ENCODE measurements at places on chromosomes 2 and 18. TPM values are rescaled to one million over a fixed set of nuclear protein-coding genes. Genes with fewer than 3 reads are reported as not detected.

DNA sequence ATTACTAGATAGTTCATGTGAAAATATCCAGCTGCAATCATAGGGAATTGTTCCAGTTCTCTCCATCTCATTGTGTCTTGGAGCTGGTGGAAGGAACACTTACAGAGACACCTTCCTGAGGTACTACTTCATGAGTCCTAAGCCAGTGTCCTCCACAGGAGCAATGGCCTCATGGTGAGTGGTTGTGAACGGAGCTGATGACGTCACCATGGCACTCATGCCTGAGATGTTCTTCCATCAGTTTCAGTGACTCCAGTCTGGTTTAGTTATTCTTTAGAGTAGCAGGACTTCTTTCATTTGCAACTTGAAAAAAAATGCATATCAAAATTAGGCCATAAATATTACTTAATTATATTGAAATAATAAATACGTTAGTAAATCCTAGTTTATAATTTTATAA, 418.6 kb downstream of the ZNF521 start:
- DNase-seq = no peak

DNA sequence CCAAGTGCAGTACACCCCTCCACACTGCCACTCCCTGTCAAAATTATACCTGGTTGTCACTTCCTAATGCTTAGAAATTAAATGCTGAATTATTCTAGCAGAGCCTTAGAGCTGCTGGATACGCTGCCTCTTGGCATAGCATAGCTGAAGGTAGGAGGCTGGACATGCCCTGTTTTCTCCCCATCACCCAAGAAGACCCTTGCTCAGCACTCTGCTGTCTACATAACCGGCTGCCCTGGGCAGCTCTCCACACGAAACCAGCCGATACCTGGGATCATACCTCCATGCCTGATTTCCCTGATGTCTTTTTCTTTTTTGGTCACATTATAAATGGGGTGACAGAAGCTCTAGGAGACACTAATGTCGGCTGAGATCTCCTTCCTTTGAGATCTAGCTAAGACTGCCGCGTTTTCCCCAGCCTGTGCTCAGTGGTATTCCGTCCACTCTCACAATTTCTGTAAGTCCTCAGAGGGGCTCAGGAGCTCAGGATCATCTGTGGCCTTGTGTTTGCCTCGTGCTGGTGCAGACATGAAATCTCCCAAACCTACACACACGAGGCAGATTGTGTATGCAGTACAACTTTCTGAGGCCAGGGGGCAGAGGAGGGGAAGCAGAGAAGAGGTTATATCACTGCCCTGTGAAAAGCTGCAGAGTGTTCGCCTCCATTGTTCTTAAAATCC, 13.5 kb upstream of the ZAP70 start:
- DNase-seq = peak; percentile 60

DNA sequence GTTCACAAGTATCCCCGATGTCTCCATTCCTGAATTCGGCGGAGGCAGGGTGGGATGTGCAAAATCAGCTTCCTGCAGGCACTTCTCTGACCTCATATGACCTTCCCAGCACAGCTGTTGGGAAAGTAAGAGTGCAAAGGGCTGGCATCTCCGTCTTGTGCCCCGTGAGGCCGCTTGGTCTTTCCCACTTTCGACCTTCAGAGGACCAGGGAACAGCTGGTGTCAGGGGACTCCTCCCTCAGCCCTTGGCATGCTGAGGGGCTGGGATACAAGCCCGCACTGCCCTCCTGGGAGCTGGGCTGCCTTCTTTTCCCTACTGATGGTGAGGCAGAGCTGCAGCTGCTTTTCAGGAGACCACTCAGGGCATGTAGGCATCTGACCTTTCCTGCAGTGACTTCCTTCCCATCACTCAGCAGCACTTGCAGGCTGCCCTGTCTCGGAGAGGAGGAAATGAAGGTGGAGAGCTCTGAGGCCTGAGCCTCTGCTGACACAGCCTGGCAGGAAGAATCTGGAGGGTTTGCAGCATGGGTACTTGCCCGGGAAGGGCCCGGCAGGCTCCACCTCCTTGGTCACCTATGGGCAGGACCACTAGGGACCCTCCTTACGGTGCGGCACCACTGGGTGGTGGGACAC, 277.2 kb upstream of the HS6ST1 start:
- no peak for DNase-seq

- DNase-seq = peak; percentile 91
Measured at GRCh38 chr18:57813245-57813644, 10.1 kb upstream of the ATP8B1 start.

DNA sequence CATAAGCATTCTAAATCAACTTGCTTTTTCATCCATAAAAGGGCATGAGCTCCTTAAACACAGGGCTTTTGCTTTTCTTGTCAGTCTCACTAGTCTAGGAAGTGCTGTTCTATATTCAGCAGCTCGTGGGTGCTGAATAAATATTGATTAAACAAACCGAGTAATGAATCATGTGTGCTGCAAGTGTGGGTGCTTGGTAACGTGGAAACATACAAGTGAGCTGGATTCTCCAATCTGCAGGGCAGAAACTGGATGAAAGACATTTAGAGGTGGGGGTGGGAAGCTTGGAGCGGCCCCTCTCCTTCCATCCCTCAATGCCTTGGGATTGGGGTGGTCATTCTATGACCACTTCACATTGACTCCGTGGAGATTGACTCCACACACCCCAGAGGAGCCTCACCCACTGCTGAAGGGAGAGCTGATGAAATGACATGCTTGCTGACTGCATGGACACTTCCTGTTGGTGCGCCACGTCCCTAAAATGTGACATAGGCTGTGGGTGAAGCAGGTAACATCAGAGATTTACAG, 114.6 kb downstream of the DOCK10 start:
- DNase-seq = peak; percentile 15

GRCh38 chr2:150403457-150403856, 84.0 kb downstream of the RND3 start:
- no peak for DNase-seq

DNA sequence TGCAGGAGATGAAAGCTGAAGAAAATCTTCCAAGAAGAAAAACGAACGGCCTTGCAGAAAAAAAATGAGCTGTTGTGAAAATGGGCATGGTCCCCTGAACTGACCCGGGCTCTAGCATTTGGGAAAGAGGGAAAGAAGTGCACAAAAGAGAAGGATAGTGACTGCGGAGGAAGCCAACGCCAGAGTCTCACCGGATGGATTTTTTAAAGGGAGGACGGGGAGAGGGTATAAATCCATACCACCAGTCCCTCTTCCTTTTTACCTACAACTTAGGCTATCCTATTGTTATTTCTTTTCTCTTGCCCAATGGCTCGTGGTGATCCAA, 601 bp downstream of the WDR35 start:
- no peak for DNase-seq

DNA sequence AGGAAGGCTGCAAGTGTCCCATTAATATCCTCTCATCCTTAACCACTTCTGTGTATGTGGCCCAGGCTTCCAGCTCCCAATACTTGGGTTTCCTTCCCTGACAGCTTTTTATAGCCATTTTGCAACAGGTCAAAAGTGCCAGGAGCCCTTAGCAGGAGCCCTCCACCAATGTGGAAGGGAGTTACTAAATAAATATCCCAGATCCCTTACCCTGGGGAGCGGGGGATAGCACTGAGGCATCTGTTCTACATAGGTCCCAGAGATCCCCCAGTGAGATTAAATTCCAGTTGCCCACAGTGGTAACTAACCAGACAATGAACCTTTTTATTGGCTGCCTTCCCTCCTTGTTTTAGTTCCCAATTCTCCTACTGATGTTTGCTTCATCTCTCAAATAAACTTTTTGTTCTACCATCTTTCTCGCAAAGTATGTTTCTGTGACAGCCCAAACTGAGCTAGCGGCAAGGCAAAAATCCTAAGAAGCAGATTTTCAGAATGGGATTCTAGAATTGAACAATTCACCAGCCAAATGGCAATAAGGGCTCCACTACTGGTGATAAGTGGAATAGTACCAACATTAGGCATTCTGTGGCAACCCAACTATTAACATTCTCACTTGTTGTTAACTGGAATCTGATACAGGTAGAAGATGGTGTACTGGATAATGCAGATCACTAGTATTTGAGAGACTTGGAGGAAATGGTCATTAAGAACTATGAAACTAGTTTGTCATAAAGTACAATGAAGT, 83.9 kb upstream of the MAPRE2 start:
- DNase-seq = no peak

- peak; percentile 76 for DNase-seq
Measured at GRCh38 chr2:205675861-205676516, 6.3 kb upstream of the NRP2 start.

DNA sequence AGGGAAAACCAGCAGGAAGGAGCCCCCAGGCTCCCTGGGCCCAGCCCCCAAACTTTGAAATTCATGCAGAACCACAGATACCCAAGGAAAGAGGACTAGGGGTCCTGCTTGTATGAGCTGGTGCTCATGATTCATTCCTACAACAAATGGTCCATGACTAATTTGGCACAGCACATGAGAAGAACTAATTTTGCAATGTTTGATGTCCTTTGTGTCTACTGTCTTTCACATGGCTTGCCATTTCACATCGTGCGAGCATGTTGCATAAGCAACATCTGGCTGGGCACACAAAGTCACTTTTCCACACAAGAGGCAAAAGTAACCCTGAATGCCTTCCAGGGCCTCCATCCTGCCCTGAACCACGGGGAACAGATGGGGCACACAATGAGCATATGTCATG, 149.6 kb upstream of the APCDD1 start:
- DNase-seq = peak; percentile 36

- DNase-seq = no peak
Measured at GRCh38 chr18:13120255-13120654, 98.3 kb upstream of the LDLRAD4 start.

GRCh38 chr2:118065015-118065706, 23.1 kb upstream of the INSIG2 start:
- no peak for DNase-seq

DNA sequence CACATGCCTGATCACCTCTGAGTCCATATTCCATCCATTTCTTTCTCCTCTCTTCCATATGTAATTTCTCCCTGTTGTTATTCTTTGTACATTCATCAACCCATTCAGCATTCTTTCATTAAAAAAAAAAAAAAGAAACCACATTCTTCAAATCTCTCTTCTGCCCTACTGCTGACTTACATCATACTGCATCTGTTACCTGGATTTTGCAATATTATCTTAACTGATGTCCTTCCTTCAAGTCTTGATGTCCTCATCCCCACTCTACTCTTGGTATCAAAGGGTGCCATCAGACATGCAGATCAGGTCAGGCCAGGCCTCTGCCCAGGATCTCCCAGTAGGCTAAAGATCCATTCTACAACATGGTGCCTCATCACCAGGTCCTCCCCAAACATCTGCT, 90.6 kb downstream of the SGPP2 start:
- no peak for DNase-seq

DNA sequence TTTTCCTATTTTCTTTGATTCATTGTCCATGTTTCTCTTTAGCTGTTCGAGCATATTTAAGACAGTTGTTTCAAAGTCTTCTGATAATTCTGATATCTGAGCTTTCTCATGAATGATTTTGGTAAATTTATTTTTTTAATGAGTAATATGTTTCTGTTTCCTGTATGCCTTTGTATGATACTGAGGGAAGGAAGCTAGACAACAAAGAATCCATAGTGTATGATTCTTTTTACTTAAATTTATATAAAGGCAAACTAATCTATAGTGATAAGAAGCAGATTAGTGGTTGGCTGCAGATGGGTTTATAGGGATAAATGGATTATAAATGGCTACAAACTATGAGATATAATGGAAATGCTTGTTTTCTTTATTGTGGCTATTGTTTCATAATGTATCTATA, 352.7 kb upstream of the CDH2 start:
- DNase-seq = no peak

DNA sequence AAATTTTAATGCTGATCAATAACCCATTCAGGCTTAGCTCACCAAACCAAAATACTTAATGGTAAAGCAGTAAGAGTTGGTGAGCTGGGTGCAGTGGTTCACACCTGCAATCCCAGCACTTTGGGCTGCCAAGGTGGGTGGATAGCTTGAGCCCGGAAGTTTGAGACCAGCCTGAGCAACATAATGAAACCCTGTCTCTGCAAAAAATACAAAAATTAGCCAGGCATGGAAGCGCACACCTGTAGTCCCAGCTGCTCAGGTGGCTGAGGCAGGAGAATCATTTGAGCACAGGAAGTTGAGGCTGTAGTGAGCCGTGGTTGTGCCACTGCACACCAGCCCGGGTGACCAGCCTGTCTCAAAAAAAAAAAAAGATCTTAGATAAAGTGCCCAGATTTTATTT, 35.7 kb upstream of the MPP4 start:
- DNase-seq = no peak

DNA sequence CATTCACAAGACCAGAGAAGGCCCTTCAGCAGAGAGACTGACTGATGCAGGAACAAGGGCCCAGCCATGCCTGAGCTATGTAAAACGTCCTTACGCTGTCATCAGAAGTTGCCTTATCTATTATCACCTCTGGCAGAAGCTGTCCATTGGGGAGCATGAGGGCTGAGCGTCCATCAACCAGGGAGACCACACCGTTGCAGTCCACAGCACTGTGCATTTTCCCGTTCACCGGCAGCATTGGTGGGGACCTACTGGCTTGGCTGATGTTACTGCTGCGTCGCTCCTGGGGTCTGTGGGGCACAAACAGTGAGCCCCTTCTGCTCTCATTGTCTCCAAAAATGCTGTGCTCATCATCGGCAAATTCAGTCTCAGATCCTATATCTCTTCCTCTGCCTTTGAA, 91.4 kb downstream of the SCN9A start:
- DNase-seq = no peak

- DNase-seq = peak; percentile 67
Measured at GRCh38 chr2:172196768-172197431, 94.2 kb upstream of the DLX2 start.

DNA sequence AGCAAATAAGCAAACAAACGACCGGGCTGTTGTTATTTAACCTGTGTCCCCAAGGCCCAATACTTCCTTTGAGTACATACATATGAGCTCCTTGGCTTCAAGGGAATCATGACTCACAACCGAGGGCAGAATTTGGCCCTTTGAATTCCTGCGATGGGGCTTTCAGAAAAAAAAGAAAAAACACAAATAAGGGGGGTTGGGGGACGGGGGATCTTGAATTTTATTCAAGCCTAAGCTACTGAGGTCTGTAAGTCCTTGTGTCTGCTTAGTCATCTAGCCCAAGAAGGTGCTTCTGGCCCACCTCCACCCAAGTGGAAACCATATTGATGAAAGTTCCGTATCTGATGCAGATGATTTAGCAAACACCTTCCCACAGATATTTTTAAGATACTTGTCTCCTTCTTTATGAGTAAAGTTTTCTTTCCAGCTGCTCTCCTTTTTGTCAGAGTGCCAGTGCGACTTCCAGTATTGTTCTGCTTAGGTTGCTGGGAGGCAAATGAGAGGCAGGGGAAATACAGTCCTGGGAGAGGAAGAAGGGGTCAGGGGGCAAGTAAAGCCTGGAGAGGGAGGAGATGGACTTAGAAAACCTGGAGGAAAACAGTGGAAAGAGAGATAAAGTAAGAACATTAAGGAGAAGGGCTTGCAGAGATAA, 169.6 kb downstream of the ZEB2 start:
- no peak for DNase-seq

- no peak for DNase-seq
Measured at GRCh38 chr18:52426041-52426440, 86.0 kb downstream of the DCC start.

The GAREM2 gene
- total RNA-seq = not detected

The PLCD4 gene
- total RNA-seq = 1.7 TPM

The TGIF1 gene
- 43.9 TPM for total RNA-seq

The CFAP65 gene
- total RNA-seq = not detected

The LIPG gene
- total RNA-seq = not detected

The CDH2 gene
- 311 TPM for total RNA-seq

The SH3BP4 gene
- total RNA-seq = 82.3 TPM

The SLC23A3 gene
- total RNA-seq = 1.3 TPM

The RIT2 gene
- total RNA-seq = not detected

The TDRD15 gene
- not detected for total RNA-seq

The MDH1B gene
- total RNA-seq = 0.07 TPM

The RASGRP3 gene
- 1.5 TPM for total RNA-seq

The TUBA3E gene
- not detected for total RNA-seq

The DNAH7 gene
- total RNA-seq = 0.23 TPM

The LHCGR gene
- total RNA-seq = not detected

The NEU4 gene
- not detected for total RNA-seq

All from HFFc6 (cell line).